ENCODE measurements at places on chromosomes 11 and 22.

- DNase-seq, result no peak
Observed at GRCh38 chr11:56841210-56841810, 92.8 kb upstream of the OR9G4 start.

DNA sequence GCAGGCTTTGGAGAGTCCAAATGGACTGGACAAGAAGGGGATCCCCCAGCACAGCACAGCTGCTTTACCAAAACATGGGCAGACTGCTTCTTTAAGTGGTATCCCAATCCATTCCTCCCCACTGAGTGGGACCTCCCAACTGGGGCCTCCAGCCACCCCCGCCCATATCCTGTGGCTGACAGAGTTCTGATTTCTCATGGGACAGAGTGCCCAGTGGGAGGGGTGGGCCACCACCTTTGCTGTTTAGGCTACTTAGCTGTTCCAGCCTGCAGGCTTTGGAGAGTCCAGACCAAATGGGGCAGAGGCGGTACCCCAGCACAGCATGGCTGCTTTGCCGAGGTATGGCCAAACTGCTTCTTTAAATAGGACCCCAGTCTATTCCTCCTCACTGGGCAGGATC lies 26.9 kb upstream of the DEUP1 start:
- no peak for DNase-seq

DNA sequence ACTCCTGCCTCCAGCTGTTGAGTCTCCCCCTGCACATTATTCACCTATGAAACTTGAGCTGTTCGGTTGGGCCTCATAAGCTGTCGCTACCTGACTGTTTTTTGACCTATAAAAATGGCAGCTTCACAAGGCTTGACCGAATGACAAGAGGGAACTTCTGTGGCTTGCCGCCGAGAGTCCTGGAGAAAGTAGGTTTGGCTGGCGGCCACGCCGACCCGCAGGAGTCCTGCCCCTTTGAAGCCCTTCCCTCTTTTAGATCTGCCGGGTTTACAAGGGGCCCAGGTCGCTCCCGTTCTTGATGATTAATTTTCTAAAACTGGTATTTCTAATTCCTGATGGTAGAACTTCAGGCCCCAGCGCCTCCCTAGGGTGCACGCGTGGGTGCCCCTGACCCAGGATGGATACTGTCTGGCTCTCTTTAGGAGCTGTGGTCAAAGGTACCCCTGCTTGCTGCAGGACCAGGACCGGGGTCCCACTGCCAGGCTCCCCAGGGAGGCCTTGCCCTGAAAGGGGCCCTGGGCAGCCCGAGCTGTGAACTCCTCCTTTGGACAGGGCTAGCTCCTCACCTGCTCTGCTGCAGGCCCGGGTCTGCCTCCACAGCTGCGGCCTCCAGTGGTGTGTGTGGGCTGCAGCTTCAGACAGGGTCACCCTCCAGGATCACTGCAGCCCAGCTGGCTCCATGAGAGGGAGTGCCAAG lies 171.8 kb downstream of the CTTN start:
- no peak for DNase-seq

DNA sequence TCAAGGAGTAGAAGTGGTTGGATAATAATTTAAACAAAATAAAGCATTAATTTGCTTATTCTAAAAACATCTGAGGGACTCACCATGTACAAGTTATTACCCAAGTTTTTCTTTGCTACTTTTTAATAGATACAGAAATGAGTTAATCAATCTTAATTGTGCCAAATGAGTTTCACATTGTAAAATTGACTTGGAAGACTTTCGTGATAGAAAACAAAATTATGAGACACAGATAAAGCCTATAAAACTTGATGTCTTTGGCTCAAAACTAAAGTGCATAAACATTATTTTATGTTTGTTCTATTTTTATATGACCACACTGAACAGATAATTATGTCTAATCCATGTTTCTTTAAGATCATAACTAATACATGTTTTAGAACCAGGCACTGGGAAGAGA lies 10.1 kb upstream of the CWF19L2 start:
- DNase-seq, result no peak

- DNase-seq, result no peak
Observed at GRCh38 chr11:18853086-18853720, 61.6 kb upstream of the PTPN5 start.

DNA sequence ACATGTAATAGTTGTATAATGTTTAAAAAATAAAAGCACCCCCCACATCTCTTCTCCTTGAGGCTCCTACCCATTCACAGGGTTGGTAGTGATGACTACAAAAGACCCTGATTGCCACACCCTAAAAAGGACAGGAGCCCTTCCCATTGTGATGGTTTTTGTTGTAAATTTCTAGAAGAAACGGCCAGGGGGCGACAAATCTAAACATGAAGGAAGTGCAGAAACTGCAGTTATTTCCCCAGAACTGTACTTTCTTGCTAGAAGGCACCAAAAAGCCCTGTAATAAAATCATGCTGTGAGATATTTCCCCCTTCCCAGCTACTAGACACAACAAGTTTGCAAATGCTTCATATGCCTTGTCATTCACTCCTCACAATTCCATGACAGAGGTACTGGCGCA lies 10.8 kb downstream of the PRR5L start:
- DNase-seq, result no peak

DNA sequence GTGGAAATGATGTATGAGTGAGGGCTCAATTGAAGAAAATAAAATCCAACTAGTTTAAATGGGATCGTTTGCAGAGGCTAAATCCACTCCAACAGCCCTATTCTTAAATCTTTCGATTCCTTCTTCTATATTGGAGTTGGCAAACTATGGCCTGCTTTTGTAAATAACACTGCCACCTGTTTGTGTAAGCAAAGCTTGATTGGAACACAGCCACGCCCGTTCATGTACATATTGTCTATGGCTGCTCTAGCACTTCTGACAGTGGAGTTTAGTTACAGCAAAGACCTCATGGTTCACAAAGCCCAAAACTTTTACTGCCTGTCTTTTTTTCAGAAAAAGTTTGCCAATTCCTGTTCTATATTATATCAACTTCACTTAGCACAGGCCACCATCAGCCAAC lies 40.6 kb upstream of the RCN1 start:
- DNase-seq, result no peak

- DNase-seq, result no peak
Observed at GRCh38 chr11:1563149-1563638, 8.9 kb downstream of the DUSP8 start.

GRCh38 chr11:71563406-71563805 lies 2.0 kb upstream of the KRTAP5-10 start:
- no peak for DNase-seq

- DNase-seq, result no peak
Observed at GRCh38 chr11:121650351-121651256, 197.8 kb upstream of the SORL1-AS1 start.

DNA sequence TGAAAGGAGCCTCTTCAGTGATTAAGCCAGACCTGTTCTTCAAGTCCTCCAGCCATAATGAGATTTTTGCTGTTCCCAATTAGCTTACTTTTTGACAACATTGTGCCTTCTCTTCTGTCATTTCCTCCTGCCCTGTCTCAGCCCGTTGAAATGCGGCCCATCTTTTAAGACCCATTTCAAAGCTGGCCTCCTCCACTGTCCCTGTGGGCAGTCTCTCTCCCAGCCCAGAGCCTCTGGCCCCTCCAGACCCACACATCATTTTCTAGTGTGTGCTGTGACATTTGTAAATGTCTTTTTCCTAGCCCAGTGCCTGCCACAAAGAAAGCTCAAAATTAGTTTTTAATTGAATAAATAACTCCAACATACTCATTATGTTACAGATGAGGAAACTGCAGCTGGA lies 70.9 kb downstream of the BUD13 start:
- no peak for DNase-seq

GRCh38 chr11:124946735-124947141 lies 7.3 kb upstream of the CCDC15 start:
- DNase-seq, result no peak

- DNase-seq, result no peak
Observed at GRCh38 chr22:23938328-23939016, 22.5 kb downstream of the GSTT2B start.

DNA sequence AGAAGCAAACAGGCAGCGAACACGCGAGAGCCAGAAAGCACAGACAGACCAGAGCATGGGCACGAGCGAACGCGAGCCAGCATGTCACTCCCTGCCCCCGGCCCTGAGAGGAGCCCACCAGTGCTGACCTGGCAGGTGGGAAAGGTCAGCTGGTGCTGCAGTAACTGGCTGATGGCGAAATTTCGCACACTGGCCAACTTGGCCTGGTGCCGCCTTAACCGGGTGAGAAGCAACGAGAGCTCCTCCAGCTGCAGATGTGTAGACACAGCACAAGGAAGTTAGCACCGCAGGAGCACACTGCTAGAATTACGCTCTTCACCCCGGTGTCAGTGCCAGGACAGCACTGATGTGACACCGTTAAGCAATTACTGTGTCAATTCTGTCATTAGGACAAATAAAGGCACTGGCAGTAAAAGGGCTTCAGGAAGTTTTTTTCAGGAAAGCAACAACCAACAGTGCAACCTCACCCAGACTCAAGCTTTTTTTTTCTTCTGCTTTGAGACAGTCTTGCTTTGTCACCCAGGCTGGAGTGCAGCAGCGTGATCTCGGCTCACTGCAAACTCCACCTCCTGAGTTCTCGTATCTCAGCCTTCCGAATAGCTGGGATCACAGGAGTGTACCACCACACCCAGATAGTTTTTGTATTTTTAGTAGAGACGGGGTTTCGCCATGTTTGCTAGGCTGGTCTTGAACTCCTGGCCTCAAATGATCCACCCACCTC lies 76.8 kb downstream of the C11orf58 start:
- DNase-seq, result no peak

GRCh38 chr11:95501761-95502266 lies 270.8 kb upstream of the SESN3 start:
- DNase-seq, result no peak

DNA sequence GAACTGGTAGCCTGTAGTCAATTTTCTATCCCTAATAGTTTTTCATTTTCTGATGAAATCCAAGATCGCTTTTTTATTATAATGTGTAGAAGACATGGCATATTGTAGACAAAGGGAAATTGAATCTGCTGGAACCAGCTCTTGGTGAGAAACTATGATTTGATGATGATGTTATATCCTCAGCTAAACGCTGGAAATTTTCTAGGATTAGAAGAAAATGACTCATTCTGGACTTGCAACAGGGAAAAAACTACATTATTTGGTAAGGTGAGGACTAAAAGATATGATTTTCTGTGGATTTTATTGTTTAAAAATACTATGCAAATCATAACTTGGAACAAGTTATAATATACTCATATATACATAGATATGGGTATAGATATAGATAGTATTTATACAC lies 14.1 kb upstream of the PGM2L1 start:
- DNase-seq, result no peak

DNA sequence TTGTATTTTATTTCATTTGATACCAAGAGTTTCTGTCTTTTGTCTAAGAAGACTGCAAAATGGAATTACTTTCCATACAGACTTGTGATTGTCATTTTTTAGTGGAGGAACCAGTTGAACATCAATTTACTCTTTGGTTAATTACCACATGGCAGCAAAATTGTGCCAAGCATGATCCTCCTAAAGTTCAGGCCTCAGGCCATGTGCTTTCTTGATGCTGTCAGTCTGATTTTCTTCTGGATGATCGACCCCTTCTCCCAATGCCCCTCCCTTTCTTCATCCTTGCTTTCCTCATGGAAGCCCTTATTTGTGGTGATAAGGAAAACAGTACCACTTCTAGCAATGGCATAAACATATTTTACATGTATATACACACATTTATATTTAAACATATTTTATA lies 76.2 kb downstream of the SVIP start:
- no peak for DNase-seq

- no peak for DNase-seq
Observed at GRCh38 chr11:45995342-45995734, 72.9 kb downstream of the LARGE2 start.

DNA sequence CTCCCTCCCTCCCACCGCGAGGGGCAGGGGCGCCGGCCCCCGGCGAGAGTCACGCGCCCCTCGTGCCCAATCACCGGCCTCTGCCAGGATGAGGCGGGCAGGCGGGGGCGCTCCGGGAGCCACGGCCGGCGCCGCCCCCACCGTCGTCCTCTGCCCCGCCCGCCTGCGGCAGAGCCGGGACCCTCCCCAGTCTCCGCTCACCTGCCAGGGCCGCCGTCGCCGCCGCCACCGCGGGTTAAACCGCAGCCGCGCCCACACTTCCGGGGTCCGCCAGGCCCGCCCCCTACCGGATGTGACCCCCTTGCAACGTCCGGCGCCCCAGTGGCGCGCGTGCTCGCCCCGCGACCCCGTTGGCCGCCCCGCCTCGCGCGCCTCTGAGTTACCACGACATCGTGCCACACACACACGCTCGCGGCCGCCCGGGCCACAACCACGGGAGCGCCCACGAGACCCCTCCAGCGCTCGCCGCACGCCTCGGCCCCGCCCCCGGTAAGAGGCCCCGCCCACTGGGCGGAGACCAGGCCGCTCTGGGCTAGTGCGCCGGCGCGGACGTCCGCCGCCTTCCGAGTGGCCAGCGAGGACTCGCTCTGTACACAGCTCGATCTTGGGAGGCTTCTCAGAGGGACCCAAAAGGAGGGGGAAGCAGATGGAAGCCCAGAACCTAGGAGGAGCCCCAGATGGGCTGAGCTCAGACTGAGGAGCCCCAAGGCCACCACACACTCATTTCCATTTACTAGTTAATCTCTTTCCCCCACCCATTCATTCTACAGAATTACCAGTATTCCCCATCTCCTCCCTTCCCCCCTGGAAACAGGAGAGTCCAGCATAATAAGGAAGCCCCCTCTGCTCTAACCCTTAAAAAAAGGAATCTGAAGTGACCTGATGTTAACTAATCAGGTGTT lies at the start of gene VPS37C:
Gene VPS37C, minus strand, starts transcription at position 237 of the 902 bp plus-strand sequence. CDS start 22,597 bp downstream, outside the sequence.
- peak; percentile 91 for DNase-seq

DNA sequence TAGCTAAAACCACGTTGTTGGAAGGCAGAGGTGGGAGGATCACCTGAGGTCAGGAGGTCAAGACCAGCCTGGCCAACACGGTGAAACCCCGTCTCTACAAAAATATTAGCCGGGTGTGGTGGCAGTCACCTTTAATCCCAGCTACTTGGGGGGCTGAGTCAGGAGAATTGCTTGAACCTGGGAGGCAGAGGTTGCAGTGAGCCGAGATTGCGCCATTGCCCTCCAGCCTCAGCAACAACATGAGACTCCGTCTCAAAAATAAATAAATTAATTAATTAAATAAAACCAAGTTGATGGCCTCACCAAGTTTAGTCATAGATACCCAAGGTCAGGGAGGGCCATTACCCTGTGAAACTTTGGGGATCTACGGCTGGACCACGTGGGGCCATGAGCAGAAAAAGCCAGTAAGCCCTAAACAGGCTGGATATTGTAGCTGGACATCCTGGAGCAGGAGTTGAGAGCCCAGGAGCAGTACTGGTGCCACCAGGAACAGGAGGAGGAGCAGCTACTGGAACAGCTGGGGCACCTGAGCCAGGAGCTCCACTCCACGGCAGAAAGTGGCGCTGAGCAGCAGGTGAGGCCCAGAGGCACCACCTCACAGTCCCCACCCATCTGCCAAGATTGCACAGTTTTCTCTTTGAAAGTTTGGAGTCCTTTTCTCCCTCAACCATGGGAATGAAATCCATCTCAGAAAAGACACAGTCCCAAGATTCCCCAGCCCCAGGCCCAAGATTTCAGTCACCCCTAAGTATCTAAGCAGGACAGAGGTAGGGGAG lies 50.5 kb downstream of the BTG4 start:
- DNase-seq, result no peak
